RPMI8226 (cell line): ENCODE measurements at places on chromosomes 4 and X.
A peak's percentile ranks its signal among the peaks of the same experiment; 100 is the strongest.

DNA sequence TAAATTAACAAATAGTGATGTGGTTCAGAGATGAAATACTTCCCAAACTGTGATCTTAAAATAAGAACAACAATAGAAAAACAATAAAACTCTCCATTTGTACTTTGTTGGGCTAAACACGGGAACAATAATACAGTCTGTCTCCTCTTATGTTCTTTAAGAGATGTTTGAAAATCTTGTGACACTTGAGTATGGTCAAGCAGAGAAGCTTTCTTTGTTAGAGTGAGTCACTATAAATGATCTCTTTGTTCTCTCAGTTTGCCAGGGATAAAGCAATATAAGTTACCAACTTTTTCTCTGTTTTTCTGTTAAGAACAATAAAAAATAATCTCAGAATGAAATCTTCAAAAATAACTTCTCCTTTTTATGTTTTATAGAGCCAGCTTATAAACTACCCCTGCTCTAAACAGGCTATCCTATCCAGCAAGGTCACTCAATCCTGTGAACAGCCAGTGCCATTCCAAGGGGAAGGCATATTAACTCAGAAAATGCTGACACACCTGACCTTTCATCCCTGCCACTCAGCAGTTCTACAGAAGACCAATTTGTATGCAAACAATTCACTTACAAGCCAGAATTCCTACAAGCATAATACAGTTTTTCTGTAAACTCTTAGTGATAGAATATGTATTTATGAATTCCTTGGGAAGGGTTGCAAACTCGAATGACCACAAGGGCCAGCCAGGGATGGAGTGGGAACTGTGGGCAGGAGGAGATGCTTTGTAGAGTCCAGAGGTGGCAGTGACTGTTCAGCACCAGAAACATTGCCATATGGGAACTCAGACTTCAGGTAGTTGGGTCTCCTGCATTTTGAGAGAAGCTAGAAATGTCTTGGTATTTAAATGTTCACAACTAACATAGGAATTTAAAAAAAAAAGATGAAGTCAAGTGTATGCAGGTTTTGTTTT is 52.2 kb downstream of the AFM start:
- no peak for DNase-seq

DNA sequence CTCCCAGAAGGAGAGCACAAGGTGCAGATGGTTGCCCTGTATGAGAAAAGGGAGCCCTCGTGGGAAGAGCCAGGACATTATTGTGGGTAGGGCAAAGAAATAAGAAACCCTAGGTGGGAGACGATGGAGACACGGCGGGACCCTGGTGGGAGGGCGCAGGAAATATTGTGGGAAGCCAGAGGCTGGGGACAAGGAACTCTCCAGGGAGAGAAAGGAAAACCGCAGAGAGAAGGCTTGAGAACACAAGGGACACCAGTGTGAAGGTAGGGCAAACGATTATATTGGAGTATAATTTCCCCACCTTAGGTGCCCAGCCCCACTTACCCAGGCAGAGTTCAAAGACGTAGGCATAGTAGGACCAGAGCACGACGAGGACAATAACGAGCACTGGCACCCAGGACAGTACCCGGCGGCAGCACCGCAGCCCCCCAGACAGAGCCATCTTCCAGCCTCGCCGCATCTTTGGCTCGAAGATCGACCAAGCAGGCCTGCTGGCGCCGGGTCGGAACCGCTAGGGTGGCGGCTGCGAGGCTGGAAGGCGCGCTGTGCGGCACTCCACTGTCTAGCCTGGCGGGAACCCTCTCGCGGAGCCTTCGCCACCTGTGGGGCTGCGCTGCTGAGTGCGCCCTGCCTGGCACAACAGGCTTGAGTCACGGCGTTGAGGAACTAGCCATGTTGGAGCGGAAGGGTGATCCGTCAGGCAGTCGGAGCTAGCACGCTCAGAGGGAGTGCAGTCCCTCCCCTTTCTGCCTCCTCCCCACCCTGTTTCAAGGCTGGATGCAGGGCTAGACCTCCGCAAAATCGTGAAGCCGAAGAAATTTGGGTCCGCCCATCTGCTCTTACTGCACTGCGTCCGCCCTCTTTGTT is at the start of gene ZDHHC15:
Gene ZDHHC15, minus strand, starts transcription at position 473 of the 867 bp plus-strand sequence. Its CDS starts 13 bp downstream, at position 460.
- DNase-seq: no peak

DNA sequence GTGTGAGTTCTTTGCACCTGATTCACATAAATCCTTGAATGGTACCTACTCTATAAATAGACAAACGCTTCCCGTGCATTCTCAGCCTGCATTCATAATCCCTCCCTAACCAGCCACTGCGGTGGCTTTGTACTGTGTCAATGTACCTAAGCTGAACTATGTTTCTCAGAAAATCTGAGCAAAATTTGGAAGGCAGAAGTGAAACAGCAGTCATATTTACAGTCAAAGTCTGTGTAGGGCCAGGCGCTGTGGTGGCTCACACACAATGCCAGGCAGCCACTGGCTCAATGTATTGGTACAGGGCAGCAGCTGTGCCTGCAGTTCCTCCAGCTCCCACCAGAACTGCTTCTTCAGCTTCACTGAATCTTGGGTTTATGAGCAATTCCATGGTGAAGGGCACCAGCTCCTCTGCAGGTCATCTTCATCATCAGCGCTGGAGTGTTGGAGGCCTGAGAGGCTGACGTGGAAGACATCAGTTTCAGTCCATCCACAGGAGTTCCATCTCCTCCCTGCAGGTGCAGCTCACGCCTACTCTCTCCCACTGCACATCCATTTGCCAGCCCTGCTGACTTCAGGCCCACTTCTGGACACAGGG is 32.3 kb upstream of the IRF2 start:
- DNase-seq: peak; percentile 90

- DNase-seq: no peak
Measured at GRCh38 chrX:108306086-108306485, 132.1 kb downstream of the COL4A6 start.

DNA sequence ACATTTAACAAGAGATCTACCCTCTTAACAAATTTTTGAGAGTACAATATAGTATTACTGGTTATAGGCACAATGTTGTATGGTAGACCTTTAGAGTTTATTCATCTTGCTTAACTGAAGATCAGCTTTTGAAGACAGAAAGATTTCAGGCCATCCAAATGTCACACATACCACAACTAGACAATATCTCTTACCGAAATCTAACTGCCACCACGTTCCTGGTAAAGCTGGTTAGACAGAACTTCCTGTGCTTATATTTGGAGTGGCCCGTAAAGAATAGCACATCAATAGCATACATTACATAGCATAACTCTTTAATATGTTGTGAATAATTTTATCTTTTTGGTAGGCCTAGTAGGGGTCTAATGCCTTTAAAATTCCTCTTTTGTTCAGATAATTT is 29.8 kb upstream of the ARHGEF6 start:
- DNase-seq: no peak

- DNase-seq: no peak
Measured at GRCh38 chrX:15814771-15815365, 24.6 kb downstream of the ZRSR2 start.

DNA sequence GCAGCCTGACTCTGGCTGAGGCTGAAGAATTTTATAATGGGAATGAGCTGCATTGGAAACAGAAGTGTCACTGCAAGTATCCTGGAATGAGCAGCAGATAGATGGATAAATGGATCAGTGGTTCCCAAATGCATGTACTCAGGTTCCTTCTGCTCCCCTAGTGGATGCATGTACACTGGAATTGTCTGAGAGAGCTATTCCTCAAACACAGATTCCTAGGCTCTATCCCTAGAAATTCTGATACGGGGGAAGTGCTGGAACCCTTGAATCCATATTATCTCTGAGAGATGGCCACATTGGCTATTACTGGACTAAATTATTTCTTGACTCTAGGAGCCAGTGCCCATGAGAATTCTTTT is 64.8 kb downstream of the TMEM131L start:
- no peak for DNase-seq
